ENCODE measurements at places on chromosomes 13 and 19. TPM values are rescaled to one million over a fixed set of nuclear protein-coding genes. Genes with fewer than 3 reads are reported as not detected.

Gene EBPL
- 58.2 TPM for total RNA-seq

Gene SIGLEC9
- 0.26 TPM for total RNA-seq

Gene GRIN3B
- 3.1 TPM for total RNA-seq

Gene PSG7
- total RNA-seq = not detected

Gene ACP7
- total RNA-seq = 0.15 TPM

Gene ZNF846
- total RNA-seq = 1.5 TPM

Gene CCDC169
- total RNA-seq = 0.46 TPM

Gene NANOS3
- 3.9 TPM for total RNA-seq

Gene C19orf33
- total RNA-seq = 732 TPM

Gene STARD13
- 2.9 TPM for total RNA-seq

Gene TMEM86B
- 2.7 TPM for total RNA-seq

Gene LILRB2
- not detected for total RNA-seq

Gene HRC
- total RNA-seq = not detected

Gene C19orf73
- 1.2 TPM for total RNA-seq

Gene LAIR1
- total RNA-seq = 0.12 TPM

Gene ATP7B
- total RNA-seq = 1.6 TPM

Gene RNU6-9
- total RNA-seq = not detected

Gene OR10H1
- total RNA-seq = not detected

Gene HOMER3
- 33.2 TPM for total RNA-seq

Gene AKT2
- total RNA-seq = 185 TPM

Gene CKM
- not detected for total RNA-seq

Gene KPNA3
- 23.9 TPM for total RNA-seq

Gene KLK6
- 0.82 TPM for total RNA-seq

Gene LSR
- 10.1 TPM for total RNA-seq

Gene DNMT1
- 63.3 TPM for total RNA-seq

Gene SMIM17
- not detected for total RNA-seq
